ENCODE measurements at places on chromosomes 12 and 14.

- DNase-seq = no peak
Observed at GRCh38 chr14:75022655-75023054, 19.9 kb downstream of the EIF2B2 start.

DNA sequence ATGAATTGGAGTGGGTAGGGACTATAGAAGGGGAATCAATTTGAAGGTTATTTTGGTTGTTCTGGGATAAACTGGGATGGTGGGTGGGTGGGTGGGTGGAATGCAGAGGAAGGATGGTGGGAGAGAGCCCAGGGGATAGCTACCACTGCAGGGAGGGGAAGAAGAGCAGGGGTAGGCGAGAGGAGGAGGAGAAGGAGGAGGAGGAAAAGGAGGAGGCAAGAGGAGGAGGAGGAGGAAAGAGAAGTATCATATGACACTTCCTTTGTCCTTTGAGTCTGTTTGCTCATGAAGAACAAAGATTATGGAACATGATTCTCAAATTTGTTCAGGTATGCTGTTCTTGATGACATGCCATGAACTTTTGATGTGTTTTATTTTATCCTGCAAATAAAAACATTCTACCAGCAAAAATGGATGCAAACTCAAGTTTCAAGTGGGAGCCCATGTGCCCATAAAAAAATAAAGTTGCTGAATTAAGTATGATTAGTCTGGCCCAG is 4.1 kb upstream of the BEST3 start:
- no peak for DNase-seq

GRCh38 chr14:91464615-91465205 is 45.4 kb downstream of the PPP4R3A start:
- DNase-seq = no peak

- DNase-seq = no peak
Observed at GRCh38 chr14:32413967-32414640, 85.0 kb downstream of the AKAP6 start.

GRCh38 chr12:59429766-59430165 is 166.1 kb upstream of the SLC16A7 start:
- no peak for DNase-seq

DNA sequence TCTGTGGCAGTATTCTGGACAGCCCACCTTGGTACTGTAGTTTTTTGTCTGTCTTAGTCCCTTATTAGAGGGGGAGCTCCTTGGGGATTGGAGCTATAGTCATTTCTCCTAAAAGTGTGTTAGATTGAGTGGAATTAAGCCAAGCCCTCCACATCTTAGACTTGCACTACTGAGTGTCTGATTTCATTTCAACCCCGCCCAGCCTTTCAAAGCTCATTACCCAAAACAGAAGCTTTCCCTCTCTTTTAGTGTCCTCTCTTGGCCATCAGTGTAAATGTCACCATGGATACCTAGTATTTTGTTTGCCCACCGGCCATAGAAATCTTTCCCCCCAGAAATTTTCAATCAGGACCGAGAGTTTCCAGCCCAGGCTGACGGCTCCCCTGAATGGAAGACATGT is 74.5 kb downstream of the LRRC74A start:
- DNase-seq = no peak

DNA sequence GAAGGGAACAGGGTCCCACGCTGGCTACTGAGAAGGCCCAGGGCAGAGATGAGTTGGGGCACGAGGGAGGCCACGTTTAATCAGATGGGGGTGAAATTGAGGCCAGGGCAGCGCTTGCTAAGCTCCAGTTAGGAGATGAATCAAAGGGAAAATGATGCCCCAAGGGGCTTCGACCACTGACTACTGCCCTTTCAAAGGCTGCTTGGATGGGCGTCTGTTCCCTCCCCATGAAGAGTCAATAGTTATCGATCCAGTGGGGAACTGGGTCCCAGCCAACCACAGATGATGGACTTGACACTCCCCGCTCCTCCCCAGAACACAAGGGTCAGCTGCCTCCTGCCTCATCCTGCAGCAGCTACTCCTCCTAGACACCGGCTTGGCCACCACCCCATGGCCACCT is 55.6 kb downstream of the ESRRB start:
- no peak for DNase-seq

DNA sequence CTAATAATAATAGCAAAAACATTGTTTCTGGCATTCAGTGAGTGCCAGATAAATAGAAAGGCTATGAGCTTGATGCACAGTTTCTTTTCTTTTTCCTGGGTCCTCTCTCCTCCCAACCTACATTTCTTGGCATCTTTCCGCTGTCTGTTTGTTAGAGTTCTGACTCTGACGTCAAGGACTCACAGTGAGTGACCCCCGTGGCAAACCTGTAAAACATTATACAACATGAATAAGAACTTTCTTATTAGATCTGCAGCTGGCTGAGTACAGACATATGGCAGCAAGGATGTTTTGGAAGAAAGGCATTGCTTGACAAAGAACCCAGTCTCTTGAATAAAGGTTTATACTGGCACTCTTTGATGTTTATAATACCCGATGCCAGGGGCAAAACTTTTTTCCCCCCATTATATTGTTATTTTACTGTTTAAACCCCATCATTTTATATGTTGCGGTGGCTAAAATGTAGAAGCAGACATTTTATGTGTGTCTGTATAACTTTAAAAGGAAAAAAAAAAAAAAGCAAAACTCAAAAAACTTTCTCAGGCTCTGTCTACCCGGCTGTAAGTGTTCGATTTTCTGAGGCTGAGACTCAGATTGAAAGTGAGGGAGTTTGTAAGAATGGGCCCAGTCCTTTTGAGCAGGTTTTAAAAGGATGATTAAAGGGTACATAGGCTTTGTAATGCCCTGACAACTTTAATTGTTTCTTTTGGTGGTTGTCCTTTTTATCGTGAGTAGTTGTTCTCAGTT is 159.3 kb downstream of the PDE3A start:
- DNase-seq = no peak

DNA sequence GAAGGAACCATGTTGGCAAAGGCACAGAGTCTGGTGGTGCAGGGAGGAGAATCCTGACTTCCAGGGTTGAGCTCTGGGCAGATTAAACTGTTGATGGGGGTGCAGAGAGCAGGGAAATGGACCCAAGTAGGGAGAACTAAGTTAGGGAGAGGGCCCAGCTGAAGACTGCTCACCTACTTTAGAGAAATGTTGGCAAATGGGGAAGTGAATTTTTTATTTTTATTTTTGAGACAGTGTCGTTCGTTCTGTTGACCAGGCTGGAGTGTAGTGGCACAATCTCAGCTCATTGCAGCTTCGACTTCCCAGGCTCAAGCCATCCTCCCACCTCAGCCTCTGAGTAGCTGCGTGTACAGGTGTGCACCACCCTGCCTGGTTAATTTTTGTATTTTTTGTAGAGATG is 32.1 kb upstream of the TUBA1A start:
- DNase-seq = no peak

- DNase-seq = no peak
Observed at GRCh38 chr12:98397323-98398105, 117.9 kb upstream of the TMPO start.

- DNase-seq = peak; percentile 72
Observed at GRCh38 chr12:82174936-82175335, 183.3 kb downstream of the CCDC59 start.

DNA sequence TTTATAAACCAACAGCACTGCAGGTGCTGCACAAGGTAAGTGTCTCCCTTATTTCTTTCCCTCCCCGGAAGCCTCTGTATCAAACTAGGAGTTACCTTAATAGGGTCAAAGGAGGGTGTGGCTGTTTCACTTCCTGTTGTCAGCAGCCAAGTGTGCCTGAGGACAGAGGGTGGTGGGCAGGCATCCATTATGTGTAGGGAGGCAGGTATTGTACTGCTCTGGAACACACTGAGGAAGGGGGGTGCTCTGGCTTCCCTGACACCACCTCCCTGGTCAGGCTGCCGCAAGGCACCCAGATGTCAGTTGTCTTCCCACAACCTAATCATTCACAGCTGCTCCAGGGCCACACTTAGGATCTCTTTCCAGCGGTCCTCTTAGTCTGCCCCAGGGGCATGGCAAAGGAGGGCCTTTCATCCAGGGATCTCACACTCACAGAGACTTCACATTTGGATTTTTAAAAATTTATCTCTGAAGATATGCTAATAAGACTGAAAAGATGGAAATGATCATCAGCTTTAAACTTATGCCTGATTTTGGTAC is 132.0 kb upstream of the ARHGAP5 start:
- no peak for DNase-seq

- DNase-seq = no peak
Observed at GRCh38 chr12:109952873-109953272, 43.3 kb downstream of the GIT2 start.

GRCh38 chr14:39173198-39173597 is 1.9 kb upstream of the PNN start:
- DNase-seq = no peak

DNA sequence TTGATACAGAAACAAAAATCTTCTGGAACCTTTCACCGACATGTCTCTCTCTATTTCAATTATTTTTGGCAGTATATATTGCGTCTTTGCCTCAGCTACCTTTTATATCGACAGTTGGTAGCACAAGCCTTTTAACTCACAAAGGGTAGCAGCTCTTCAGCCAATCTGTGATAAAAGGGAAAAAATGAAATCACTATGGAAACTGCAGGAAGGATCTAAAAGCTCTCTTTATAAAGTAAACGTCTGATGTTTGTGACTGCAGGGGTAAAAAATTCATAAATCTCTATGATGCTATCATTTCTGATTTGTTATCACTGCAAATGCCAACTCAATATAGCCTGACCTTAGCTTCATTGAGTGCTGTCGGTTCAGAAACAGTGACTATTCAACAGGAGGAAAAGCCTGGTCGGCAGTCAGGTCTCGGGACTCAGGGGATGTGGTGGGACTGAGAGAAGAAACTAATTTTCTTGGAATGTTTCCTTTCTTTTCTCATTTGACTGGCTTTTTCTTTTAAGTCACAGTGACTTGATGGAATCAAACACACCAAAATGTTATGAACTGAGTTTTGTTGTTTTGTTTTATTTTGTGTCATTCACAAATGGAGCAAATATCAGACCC is 5.9 kb upstream of the RMST start:
- no peak for DNase-seq

DNA sequence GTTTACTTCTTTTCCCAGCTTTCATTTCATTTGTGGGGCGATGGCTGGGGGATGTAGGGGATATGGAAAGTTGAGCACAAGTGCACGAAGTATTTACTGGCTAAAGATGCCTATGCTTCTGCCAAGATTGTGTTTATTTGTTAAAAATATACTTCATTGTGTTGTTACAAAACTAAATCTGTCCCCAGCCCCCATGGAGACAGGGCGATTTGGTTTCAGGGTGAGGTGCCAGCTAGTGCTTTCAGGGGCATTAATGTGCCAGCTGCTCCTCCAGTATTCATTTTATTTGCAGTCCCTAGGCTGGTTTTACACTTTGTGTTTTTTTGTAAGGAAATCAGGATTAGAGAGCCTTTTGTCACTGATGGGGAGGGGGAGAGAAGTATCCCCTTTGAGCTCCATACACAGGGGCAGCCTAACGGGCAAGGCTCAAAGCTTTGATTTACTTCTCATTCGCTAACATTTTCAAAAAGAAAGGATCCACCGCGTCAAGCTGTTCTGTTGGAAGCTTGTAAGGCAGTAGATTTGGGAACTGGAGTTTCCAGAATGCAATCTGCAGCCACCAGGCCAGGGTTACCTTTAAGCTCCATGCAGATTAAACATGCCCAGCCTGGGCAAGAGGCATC is 198.7 kb upstream of the PLEKHG7 start:
- DNase-seq = no peak
